ENCODE measurements at places on chromosomes 3 and 15.
A peak's percentile ranks its signal among the peaks of the same experiment; 100 is the strongest.

DNA sequence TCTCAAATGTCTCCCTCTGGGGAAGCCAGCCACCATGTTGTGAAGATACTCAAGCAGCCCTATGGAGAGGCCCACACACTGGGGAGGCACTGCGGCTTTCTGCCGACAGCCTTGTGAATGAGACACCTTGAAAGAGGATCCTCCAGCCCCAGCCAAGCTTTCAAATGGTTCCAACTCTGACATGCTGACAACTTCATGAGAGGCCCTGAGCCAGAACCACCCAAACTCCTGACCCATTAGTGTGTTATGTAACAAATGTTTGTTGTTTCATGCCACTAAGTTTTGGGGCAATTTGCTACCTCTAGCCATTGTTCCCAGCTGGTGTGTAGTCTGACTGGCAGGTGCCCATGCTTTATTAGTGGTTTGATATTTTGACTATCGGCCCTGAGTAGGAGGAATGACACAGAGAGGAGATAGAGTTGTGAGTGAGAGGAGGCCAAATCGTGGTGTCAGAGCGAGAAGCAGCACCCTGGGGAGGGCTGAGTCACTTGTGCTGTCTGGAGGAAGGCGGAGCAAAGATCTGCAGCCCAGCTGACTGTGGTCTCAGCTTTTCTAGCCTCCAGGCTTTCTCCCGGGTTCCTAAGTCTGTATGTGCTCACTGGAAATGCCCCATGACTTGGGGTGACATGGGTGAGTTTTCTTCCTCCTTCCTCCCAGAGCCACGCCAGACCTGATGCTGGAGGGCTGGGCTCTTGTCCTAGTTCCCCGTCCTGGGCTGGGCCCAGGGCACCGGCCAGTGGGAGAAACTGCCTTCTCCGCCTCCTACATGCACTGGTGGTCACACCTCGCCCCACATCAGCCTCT, 56.7 kb upstream of the BLM start:
- peak; percentile 92 for DNase-seq

DNA sequence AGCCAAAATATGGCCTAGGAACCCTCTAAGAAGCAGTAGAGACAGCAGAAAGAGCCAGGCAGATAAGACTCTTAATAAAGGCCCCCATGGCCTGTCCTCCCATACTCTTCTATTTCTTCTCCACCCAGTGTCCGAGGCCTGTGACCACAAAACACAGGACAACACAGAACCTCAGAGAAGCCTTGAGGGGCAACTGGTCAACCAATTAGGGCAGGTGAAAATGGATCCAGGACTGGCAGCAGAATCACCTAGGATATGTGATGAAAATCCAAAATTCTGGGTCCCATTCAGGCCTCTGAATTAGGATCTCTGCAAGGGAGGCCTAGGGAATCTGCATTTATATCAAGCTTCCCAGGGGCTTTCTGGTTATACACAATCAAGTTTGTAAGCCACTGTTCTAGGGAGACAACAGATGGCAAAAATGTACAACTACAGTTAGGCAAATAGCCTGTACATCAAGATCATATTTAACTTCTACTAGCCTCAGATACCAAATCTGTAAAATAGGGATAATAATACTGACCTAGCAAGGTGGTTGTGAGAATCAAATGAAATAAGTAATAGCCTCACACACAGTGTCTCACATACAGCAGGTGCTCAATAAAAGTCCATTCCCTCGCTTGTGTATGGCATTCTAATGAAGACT, 10.4 kb downstream of the RAB27A start:
- no peak for DNase-seq

DNA sequence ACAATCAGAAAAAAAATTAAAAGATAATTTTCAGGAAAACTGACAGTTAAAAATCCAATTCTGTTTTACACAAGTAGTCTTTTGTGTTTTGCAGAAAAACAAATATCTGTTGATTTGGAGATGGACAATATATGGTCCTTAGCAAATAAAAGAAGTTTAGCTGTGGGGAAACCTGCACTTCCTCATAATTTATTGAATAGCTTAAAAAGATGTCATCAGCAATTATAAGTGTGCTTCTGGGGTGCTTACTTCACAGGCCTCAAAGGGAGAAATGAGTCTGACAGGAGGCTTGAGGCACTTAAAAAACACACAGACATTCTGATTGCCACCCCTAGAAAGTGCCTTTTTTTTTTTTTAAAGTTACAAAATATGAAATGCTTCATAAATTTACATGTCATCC, 31.6 kb upstream of the CERS3 start:
- DNase-seq = no peak

GRCh38 chr3:14516738-14517345, 23.3 kb downstream of the GRIP2 start:
- DNase-seq = no peak

GRCh38 chr3:117955196-117955595, 1079.5 kb downstream of the IGSF11 start:
- no peak for DNase-seq

GRCh38 chr15:75070674-75071073, 47.3 kb downstream of the PPCDC start:
- no peak for DNase-seq

GRCh38 chr3:36686516-36686915, 77.8 kb downstream of the DCLK3 start:
- no peak for DNase-seq

DNA sequence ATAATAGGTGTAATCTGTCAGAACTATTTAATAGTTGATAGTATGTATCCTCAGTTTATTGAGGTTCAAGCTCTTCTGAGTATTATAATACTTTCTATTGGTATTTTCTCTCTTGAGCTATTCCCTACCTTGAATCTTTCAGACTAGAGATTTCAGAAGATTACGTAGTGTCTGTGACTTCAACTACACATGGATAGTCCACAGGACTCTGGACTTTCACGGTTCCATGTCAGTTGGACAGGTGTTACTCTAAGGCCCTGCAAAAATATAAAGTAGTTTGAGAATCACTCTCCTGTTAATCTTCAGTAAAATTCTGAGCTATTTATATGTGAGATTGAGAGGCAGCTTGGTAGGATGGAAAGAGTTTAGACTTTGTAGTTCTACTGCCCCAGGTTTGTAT, 353.5 kb upstream of the TPRG1 start:
- DNase-seq = no peak

DNA sequence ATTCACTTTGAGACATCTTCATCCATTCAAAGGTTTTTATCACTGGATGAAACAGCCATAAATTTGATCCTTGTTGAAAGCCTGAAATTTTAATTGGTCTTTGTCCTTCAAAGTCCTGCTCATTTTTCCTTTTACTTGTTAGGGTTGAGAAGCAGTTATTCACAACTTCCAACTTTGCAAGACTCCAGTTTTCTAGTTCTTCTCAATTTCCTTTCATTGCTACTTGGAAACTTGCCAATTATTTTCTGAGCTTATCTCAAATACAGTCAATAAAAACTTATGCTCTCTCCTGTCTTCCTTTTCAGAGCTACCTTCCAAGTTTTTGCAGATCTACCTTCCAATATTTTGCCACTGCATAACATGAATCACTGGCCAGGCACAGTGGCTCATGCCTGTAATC, 23.7 kb upstream of the CD276 start:
- no peak for DNase-seq

- DNase-seq = no peak
These were observed 993 bp upstream of the GRAMD2A start for GRCh38 chr15:72198356-72199204.

DNA sequence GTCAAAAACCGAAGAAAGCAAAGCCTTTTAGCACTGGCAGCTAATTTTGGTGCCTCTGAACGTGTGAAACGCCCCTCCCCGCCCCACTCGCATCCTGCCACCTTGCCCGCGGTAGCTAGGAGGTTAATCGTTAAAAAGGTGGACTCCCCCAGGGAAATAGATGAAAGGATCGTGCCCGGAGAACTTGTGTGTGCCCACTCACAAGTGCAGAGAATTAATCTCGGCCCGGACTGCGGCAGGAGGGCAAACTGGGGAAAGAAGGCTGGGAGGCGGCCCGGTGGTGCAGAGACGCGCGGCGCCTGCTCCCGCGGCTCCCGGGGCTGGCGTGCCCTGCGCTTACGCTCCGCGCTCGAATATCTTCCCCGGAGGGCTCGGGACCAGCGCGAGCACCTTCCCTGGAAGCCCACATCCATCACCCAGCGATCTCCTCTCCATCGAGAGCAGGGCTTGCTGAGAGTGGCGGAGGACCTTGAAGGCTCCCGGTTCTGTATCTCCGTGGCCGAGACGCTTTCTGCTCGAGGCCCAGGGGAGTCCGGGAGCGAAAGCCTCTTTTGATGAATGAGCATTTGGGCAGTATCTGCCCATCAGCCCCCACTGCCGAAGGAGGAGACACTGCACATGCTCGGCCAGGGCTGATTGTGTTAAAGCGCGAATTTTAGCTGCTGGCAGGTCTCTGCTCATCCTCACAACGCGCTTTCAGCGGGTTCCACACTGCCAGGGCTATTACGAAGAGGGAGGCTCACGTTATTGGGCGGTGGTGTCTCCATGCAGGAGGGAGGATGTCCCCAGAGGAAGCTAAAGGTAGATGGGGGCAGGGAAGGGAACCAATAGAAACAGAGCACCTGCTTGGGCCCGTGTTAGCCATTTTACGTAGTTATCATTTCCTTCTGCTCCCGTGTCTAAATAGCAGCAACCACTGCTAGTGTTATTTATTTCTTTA, 1.3 kb upstream of the SPTSSB start:
- DNase-seq = no peak

DNA sequence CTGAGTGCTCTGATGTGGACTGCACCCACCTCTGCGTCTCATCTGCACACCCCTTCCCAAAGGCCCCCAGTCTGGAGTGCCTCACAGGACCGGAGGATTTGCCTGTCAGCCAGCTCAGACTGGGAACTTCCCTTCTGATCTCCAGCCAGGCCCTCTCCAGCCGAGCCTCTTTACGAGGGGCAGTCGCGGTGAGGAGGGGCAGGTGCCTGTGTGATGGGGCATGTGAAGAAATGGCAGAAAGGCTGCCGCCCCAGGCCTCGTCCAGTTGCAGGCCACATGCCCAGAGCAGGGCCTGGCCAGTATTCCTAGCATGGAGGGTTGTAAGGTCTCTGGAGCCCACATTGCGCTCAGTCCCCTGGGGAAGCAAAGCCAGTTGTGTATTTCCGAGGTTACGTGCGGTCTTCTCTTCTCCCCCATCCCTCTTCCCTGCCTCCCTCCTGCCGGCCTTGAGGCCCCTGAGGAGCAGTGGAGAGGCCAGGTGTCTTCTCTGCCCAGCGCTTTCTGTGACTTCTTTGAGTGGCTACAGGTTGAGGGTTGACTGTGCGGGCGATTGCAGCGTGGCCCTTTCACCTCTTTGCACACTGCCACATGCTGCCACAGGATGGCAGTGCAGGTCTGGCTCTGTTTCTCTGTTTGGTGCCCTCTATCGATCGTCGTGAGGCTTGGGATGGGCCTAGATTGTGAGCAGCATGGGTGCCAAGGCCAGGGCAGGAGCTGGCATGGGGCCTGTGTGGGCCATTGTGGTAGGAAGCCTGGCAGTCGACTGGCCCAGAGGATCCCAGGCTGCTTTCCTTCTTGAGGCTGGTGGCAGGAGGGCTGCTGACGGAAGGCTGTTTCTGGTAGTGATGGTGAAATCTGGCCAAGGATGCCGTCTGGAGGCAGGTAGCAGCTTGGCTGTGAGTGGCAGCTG, 5.3 kb downstream of the CLK3 start:
- peak; percentile 88 for DNase-seq

DNA sequence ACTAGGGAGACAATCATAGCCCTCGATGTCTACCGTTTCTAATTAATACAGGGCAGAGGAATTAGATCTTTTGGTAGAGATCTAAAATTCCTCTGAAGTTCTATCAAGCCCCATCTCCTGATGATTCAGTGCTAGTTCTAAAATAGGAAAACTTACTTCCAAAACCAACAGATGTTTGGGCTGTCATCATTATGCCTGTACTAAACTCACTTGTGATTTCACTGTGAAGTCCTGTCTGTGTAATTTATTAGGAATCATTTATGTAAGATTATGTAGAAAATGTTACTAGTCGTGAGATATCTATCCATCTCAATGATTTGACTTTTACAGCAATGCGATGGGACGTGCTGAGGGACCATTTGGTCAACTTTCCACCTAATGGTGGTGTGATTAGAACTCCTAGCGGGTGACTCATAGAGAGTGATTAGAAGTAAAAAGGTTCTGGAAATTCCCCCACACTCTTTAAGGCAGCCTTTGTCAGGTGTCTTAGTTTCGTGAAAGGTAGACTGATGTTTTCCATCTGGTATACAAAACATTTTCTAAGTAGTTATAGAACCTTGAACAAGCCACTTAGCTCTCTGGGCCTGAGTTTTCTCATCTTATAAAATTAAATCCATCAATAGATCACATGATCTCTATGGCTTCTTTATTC, 34.2 kb downstream of the LIPC start:
- DNase-seq = no peak

GRCh38 chr3:50825841-50826240, 151.1 kb downstream of the DOCK3 start:
- no peak for DNase-seq

DNA sequence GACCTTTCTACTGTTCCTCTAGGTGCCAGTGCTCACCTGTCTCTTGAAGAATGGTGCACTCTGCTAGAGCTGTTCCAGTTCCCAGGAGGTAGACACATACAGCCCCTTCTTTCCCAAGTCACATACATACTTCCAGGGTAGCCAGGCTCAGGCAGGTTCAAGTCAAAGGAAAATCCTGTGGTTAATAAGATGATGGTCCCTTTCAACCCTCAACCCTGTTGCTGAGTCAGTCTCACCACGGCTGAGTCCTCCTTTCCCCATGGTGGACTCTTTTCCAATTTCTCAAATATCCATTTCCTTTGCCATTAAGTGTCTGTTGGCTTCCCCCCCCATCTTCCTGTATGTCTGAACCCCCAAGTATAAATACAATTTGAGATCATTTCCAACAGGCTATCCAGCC, 56.1 kb upstream of the ACAN start:
- DNase-seq = no peak

DNA sequence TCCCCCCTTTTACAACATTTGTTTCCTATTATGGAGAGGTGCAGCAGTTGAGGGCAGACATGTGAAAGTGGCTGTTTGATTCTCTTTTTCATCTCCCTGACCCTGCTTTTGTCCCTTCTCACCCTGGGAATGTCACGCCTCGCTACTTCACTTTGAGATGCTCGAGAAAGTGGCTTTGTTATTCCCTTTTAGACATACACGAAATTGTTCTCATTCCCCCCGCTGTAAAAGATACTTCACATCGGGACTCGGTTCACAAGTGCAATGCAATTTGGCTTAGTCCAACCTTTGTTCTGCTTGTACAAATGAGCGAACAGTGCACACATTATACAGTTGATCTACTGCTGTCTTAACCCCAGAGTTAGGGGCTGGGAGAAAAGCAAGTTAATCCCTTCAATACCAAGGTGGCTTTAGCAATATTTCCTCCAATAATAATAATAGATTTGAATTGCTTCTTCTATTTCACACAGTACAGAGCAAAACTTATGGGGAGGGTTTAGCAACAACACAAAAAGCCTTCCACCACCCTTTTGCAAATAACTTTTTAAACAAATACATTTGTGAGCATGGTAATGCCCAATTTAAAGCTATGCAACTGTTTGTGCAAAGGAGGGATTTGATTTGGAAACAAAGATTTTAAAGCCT, 5.7 kb upstream of the FOXB1 start:
- DNase-seq = no peak

Data from activated CD4-positive, alpha-beta T cell treated with anti-CD3 and anti-CD28 coated beads, Interleukin-2, amount 50 U/mL, for 16 hours (primary cell).